Neural crest cell (in vitro differentiated cells): ENCODE measurements at places on chromosomes 13 and 19. TPM values are rescaled to one million over a fixed set of nuclear protein-coding genes. Genes with fewer than 3 reads are reported as not detected.

CLEC4M gene
- not detected in 2 replicates for total RNA-seq

CEACAM4 gene
- not detected in 2 replicates for total RNA-seq

DNA sequence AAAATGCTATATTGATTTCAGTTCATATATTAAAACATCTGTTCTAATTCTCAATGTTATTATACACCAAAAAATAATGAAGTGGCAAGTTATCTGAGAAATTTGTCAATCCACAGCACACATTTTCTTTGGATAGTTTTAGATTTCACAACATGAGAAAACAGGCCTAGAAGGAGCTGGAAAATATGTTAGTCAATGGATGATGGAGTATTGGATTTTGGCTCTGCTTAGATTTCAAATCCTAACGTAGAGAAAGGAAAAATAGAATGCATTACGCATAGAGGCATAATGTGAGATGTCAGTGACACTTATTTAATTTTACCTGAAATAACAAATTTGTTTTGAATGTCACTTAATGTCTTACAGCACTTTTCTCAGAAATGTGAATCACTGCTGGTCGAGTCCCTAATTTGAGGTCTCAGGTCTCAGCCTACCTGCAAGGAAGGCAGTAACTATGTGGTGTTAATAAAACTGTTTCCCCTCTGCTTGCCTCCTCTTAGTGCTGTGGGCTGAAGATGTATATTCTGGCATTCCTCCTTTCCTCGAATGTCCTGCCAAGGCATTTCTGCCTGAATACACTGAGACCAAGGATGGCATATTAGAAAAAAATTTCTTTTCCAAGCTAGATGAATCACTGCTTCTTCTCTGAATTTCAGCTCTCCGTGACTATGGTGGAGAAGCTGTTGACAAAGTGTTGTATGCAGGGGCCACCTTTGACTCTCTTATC, 232.4 kb downstream of the POSTN start:
- no peak for DNase-seq

DNA sequence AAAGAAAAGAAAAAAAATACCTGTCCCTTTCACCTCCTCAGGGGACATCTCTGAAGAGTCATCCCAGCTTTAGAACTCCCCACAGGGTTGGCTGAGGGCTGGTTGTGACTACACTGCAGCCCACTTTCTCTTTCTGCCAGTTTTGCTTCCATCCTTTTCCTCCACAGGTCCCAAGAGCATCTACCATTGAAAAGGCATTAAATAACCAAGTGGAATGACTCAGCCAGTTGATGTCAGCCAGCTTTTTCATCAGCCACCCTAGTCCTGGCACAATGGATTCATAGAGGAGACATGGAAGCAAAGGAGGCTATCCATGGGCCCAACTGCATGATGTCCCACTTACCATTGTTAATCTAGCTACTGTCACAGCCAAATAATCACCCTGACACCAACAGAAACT, 9.2 kb upstream of the RCBTB1 start:
- no peaks in the 10 kb centered on the region for H3K4me1 ChIP-seq
- DNase-seq = no peak
- no peak overlapping the region for H3K4me3 ChIP-seq

- no peaks in the 10 kb centered on the region for H3K27me3 ChIP-seq
- H3K27ac ChIP-seq = no peak overlapping the region
- H3K36me3 ChIP-seq = peaks cover 3% of the 10 kb centered on the region
- H3K4me3 ChIP-seq = no peak overlapping the region
Observed at GRCh38 chr13:73103238-73103637, 44.4 kb downstream of the KLF5 start.

GRCh38 chr13:110156301-110157049, 150.5 kb downstream of the COL4A1 start:
- H3K27me3 ChIP-seq = no peaks in the 10 kb centered on the region
- no peak overlapping the region for H3K4me3 ChIP-seq
- peaks cover 3% of the 10 kb centered on the region for H3K4me1 ChIP-seq
- H3K27ac ChIP-seq = no peak overlapping the region
- no peak for DNase-seq

DNA sequence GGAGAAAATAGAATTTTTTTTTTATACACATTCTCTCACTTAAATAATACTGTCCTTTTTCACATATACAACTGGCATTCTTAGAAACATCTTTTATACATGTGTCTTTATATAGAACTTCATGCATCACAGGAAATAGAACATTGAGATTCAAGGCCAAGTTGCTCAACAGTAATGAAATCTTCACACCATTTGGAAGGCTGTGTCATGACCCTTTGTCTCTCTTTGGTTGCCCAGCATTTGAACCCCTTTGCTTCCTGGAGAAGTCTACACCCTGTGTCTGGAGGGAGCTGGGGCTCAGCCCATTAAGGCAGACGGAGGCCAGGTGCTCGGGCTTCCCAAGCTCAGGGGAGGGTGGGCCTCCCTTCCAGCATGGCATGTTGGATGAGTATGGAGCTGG, 41.1 kb downstream of the B3GLCT start:
- no peaks in the 10 kb centered on the region for H3K27me3 ChIP-seq
- peaks cover 8% of the 10 kb centered on the region for H3K36me3 ChIP-seq

- peaks cover 11% of the 10 kb centered on the region for H3K36me3 ChIP-seq
- H3K27me3 ChIP-seq = peaks cover 26% of the 10 kb centered on the region
- DNase-seq = no peak
- H3K4me3 ChIP-seq = no peak overlapping the region
- peaks cover 4% of the 10 kb centered on the region for H3K4me1 ChIP-seq
Observed at GRCh38 chr19:49888510-49888824, 8.2 kb downstream of the IL4I1 start.

- H3K4me3 ChIP-seq = no peak overlapping the region
- peaks cover 17% of the 10 kb centered on the region for H3K36me3 ChIP-seq
- no peak for DNase-seq
- H3K4me1 ChIP-seq = no peaks in the 10 kb centered on the region
- no peaks in the 10 kb centered on the region for H3K27me3 ChIP-seq
Observed at GRCh38 chr13:93714171-93714570, 487.6 kb downstream of the GPC6 start.
